ENCODE measurements at places on chromosomes 4 and X.

DNA sequence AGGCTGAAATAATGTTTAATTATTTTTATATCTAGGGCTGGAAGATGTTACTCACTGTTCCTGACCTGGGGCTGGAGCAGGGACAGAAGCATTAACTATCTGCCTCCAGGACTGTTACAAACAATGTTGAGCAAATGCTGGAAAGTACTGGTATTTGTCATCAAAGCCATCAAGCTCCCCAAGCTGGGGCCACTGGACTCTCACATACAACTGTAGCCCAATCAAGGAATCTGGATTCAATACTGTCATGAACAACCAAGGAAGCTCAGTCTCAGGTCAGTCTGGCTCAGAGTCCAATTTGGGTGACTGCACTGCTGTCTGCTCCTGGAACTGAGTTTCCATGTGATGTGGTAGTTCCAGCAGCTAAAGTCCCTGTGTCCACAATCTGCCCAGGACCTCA lies 50.4 kb downstream of the APOO start:
- DNase-seq = no peak

DNA sequence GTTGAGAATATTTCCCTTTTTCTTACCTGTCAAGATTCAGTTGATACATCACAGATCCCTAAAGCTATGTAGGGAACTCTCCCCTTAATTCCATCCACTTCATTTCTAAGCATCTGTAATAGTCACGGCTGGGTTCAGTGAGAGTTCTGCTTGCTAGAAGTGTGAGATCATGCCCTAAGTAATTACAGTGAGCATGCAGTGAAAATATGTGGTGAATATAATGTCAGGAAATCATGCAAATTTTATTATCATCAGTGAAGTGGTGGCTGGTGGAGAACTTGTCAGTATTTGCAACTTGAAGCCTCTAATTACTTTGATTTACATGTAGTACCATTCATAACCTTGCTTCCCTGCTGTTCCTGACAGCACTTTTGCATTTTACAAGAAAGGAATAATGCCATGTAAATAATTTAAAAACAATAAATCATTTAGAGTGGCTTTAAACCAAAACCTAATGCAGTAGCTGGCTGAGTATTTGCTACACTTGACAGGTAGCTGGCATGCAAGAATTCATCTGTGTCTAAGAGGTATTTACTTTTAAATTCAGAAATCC lies 28.3 kb upstream of the CFAP299 start:
- peak; percentile 44 for DNase-seq

GRCh38 chr4:11250510-11250909 lies 178.2 kb downstream of the HS3ST1 start:
- no peak for DNase-seq

DNA sequence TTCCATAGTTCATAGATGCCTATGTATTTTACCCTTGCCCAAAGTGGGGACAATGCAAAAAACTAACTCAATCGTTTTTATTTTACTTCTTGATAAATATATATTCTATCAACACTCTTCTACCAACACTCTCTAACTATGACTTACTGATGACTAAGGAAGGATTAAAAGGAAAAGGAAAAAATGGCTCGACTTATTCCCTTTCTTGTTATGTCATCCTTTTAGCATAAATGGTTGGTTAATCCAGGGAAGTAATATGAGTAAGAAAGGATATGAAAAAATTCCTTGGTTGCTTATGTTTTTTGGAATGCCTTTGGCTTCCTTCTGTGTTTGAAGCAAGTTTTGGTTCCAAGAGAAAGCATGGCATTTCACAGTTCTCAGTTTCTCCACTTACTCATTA lies 1087.1 kb downstream of the C4orf33 start:
- DNase-seq = peak; percentile 57

GRCh38 chrX:135477576-135477975 lies 42.9 kb upstream of the INTS6L start:
- peak; percentile 36 for DNase-seq

DNA sequence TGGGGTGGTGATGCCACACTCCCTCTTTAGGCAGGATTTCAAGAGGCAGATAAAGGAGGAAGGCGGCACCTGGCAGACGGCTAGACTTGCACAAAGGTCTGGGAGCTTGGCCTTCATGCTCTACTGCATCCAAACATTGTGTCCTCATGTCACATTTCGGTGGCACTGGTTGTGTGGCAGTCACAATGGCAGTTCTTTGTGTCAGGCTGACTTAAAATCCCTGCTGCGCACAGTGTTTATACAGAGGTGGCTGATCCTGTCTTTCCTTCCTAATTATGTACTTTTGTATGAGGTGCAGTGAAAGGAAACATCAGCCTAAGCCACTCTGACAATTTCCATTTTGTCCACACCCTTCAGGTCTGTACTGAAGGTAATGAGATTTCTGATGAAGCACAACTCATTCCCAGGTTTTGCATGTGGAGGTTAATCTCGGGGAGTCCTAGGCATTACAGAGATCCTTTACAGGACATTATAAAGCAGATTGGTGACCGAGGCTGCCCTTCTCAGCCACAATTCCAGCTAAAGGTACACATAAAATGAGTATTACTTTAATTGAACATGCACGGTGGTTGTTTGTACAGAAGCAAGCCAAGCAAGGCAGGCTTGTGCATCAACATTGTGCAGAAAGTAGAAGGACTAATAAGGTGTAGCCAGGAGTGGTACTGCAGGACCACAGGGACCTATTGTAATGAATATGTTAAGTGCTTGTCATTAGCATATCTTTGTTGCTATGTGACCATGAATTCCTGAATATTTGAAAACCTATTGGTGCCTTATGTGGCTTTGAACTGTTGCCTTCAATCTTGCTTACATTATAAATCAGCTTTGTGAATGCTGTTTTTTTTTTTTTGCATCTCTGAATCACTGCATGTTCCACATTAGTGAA lies 147.6 kb downstream of the STK32B start:
- DNase-seq = no peak

GRCh38 chr4:80195441-80196140 lies 1.7 kb upstream of the PRDM8 start:
- no peak for DNase-seq

- DNase-seq = no peak
Observed at GRCh38 chrX:119617517-119618164, 11.4 kb upstream of the NKRF start.

- peak; percentile 22 for DNase-seq
Observed at GRCh38 chrX:14777525-14777924, 95.3 kb downstream of the FANCB start.

DNA sequence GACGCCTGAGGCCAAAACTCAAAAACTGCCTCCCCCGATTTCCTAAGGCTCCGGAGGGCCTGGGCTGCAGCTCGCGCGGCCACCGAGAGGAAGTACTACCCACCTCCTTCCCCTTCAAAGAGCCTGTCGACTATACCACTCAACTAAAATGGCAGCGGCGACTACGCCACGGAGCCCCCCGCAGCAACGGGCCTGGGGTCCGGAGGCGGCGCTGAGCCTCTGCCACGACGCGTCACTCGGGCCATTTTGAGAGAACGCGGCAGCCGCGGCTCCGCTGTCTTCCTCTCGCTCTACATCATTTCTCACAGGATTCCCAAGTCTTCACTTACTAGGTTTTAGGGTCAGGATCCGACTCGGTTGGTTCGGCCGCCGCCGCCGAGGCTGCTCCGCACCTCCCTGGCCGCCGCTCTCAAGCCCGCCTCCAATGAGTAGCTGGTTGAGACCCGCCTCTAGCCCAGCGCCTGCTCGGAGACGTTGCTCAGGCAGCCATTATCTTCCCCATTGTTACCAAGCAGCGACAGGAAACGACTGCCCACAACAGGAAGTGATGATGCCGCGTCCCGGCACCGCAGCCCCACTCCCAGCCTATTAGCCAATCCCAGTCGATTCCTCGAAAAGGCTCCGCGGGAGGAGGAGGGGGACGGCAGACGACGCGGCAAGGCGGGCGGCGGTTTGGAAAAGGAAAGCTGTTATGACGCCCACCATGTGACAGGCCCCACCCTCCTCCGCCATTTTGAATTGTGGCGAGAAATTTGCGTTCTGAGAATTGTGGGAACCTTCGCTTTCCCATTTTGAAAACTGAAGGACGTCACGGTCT lies at the start of gene RLIM:
TSS of gene RLIM (minus strand) at position 532 of the 817 bp plus-strand sequence. CDS start 18,647 bp downstream, outside the sequence.
- peak; percentile 92 for DNase-seq

GRCh38 chr4:154622598-154622997 lies 10.1 kb upstream of the FGG start:
- peak; percentile 36 for DNase-seq

GRCh38 chrX:22057667-22058066 lies 25.5 kb downstream of the PHEX start:
- no peak for DNase-seq

- no peak for DNase-seq
Observed at GRCh38 chrX:48974033-48974432, 2.4 kb upstream of the KCND1 start.

GRCh38 chr4:90476586-90476985 lies 349.4 kb downstream of the CCSER1 start:
- DNase-seq = no peak

GRCh38 chrX:24858004-24858746 lies 157.6 kb downstream of the ARX start:
- peak; percentile 25 for DNase-seq

DNA sequence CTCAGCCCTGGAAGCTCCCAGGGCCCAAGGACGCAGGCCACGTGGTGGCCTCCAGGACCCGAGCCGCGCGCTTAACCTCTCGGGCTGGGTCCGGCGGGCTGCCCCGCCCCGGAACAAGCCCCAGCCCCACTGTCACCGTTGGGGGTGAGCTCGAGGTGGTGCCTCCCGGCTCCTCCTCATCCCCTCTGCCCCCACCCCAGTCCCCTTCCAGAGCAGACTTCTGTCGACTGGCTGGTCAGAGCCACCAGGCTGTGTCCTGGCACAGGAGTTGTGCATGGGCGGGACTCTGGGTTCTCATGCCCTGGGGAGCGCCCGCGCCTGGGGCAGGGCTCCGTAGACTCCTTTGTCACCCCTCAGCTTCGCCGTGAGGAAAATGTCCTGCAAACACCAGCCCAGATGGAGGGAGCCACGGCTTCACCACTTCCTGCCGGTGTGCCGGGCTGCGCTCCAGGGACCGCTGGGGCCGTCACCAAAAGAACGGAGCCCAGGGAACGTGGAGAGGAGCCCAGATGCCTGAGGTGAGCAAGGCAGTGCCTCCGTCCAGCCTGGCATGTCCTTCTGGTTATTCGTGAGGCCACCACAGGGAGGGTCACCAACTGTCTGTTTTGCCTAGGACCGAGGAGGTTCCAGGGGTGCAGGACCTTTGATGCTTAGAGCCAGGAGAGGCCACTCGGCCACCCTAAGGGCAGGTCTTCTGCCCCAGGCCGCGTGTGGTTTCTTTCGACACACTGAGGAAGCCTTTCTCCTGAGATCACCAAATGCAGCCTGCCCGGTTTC lies 7.1 kb upstream of the RGS12 start:
- DNase-seq = no peak

DNA sequence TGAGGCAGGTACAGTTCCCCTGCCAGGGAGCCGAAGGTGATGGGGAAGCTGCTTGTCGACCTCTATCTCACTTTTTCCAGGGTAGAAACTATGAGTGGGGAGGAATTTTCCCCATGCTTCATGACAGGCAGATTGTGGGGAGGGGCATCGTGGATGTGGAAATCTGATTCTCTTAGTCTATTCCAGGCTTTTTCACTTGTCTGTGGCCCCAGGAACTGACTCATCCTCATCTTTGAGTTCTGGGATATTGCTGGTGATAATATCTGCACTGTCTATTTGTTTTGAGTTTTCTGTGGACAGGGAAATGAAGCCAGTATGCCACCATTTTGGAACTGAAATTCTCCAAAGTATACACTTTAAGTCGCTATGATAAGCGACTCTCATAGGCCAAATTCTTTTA lies 7.6 kb upstream of the TLR2 start:
- DNase-seq = peak; percentile 19

GRCh38 chr4:154030746-154031145 lies 241.9 kb upstream of the SFRP2 start:
- no peak for DNase-seq

GRCh38 chrX:118961866-118962560 lies 12.4 kb upstream of the LONRF3 start:
- DNase-seq = no peak

DNA sequence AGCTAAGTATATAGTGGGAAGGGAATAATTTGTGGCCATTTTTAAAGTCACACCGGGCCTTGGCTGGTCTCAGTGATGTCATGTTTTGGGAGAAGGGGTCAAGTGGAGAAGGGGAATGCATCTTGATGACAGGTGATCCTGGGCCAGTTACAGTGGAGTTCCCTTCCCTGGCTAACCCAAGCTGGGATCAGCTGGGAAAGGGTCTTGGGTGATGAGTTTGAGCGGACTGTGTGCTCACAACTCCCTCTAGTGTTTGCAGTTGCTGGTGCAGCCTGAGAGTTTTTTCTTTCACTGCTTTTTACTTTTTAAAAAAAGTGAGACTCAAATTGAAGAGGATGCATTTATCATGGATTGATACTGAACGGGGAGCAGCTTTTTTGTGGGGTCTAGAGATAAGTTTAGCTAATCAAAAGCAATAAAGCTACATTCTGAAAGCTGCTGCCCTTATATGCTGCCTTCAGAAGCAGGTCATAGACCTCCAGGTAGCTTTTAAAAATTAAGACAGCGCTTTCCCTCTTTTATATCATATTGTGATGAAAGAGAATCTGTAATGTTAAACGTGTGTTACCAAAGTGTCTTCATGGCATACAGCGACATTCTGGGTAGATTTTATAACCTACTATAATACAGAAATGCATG lies 164.7 kb downstream of the DCLK2 start:
- no peak for DNase-seq

DNA sequence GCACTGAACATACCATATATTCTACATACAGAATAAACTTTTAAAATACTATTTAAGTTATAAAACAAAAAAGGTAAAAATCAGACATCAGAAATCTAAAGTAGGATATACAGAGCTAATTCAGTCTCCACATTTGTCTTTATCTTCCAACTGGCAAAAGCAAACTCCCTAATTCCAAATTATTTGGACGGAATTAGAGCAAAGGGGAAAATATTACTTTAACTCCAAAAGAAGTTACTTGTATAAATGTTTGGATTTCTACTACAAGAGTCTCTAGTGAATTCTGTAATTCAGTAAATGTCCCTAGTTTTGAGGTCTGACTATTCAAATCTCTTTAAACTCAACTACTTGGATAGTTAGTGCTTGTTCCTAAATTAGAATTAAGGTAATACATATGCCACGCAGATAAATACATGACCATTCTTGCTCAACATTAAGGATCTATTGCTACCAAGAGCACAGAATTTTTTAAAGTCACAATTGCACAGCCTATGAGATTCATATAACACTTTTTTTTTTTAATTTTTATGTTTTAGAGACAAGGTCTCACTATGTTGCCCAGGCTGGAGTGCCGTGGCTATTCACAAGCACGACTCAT lies 7.3 kb downstream of the ZNF280C start:
- no peak for DNase-seq

DNA sequence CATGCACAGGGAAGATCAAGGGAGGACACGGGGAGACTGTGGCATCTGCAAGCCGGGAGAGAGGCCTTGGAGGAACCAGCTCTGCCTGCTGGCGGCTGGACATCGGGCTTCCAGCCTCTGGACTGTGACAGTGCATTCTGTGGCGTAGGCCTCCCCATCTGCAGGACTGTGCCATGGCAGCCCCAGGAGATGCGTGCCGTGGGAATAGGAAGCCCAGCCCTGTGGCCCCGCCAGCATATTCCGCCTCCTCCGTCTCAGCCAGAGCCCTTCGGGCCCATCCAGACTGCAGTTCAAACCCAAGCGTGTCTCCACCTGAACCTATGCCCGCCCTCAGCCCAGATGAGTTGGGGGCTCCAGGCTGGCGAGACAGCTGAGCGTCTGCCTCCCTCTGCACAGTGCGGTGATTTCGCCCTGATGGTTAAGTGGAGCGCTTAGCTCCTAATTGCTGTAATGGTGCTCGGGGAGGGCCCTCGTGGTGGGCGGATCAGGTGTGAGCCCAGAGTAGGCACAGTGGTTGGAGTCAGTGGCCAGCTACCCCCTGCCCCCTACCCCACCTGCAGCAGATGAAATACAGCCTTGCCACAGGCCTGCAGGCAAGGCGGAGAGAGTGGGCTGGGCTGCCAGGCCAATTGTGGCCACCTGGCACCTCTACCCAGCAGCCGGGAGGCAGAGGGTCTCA lies 133.9 kb downstream of the HMX1 start:
- no peak for DNase-seq

Measured in HCEC 1CT (cell line).